ENCODE measurements at places on chromosomes 6 and 20. TPM values are rescaled to one million over a fixed set of nuclear protein-coding genes. Genes with fewer than 3 reads are reported as not detected.
A peak's percentile ranks its signal among the peaks of the same experiment; 100 is the strongest.

- no peak overlapping the region for H3K4me3 ChIP-seq
- H3K27me3 ChIP-seq, result no peaks in the 10 kb centered on the region
- no peak overlapping the region for H3K27ac ChIP-seq
- H3K36me3 ChIP-seq, result no peaks in the 10 kb centered on the region
These were observed 17.5 kb downstream of the SF3B5 start for GRCh38 chr6:144077871-144078270.

DNA sequence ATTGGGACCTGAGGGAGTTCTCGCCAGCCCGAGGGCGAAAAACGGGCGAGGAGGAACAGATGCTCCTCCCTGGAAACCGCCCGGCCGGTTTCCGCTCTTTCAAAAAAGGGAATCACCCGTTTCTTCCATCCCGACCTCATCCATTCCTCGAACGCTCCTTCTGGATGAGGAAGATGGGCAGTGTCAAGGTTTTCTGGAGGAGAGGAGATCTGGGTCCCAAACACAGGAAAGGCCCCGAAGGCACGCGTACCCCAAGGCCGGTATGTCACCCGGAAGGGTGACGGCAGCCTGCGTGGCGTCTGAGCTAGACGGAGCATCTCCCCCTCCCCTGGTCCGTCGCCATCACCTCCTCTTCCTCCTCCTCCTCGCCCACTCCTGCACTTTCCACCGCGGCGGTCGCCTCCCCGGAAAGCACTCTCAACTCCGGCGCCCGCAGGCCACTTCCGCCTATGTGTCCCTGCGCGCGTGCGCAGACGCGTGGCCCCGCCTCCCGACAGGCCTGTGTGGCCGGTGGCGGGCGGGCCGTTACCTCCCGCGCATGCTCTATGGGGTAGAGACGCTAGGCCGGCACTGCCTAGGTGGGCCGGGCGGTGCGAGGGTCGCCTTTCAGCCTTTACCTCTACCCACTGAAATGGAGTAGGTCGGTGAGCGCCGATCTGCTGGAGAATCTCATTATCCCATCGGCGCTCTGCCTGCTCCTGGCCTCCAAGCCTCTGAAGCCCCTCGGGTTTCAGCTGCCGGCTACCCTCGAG, at the start of gene SLC35B3:
SLC35B3 (minus strand) TSS at position 453 of the 752 bp plus-strand sequence.
- H3K27me3 ChIP-seq, result no peaks in the 10 kb centered on the region
- peaks cover 5% of the 10 kb centered on the region for H3K4me1 ChIP-seq
- peak within 1 kb of the TSS; percentile 69 for H3K27ac ChIP-seq
- peak within 1 kb of the TSS; percentile 85 for H3K4me3 ChIP-seq

GRCh38 chr6:152420696-152421095, 216.5 kb downstream of the SYNE1 start:
- no peaks in the 10 kb centered on the region for H3K4me1 ChIP-seq
- no peak for DNase-seq
- no peak overlapping the region for H3K27ac ChIP-seq
- H3K4me3 ChIP-seq, result no peak overlapping the region
- H3K36me3 ChIP-seq, result no peaks in the 10 kb centered on the region

- no peak overlapping the region for H3K4me3 ChIP-seq
- no peaks in the 10 kb centered on the region for H3K27me3 ChIP-seq
- H3K4me1 ChIP-seq, result no peaks in the 10 kb centered on the region
- H3K27ac ChIP-seq, result no peak overlapping the region
These were observed 19.3 kb upstream of the RNGTT start for GRCh38 chr6:88982720-88983119.

ATF6B gene
- total RNA-seq, result 92.4 TPM
